ENCODE measurements at places on chromosomes 6 and 20.

DNA sequence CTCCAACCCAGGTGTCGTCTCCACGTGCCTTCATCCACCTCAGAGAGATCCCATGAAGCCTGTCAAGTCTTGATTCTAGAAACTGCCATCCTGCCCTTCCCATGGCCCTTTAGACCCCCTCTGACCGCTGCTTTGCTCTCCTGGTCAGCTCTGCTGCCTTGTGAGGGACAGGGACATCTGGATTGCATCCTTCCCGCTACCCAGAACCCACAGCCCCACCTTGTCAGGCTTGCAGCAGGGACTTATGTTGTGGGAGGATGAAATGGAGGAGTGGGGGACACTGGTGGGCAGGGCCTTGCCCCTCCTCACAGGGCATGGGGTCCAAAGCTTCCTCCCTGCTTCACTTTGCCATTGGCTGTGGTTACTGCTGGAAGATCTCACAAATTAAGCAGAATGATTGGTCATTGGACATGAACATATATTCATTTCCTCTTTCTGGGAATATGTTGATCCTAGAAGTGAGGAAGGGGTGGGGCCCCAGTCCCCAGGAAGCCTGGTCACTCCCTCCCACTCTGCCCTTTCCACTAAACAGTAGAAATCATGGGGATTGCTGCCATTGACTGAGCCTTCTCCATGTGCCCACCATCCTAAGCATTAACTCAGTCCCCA is 4.5 kb downstream of the GLP1R start:
- no peak for DNase-seq

DNA sequence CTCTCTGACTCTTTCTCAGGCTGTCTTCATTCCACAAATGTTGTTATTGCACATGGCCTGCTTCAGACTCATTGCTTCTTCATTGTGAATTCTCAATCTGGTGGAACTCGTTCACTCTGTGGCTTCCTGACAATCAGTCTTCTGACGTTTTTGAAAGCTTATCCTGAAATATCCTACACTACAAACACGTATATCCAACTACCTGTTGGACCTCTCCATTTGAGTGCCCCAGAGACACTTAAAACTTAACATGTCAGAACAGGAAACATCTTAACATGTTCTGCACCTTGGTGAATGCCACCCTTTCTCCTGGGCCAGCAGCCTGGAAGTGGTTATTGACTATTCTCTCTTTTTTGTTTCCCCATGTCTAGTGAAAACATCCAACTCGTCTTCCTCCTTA is 50.8 kb downstream of the AIG1 start:
- no peak for DNase-seq

DNA sequence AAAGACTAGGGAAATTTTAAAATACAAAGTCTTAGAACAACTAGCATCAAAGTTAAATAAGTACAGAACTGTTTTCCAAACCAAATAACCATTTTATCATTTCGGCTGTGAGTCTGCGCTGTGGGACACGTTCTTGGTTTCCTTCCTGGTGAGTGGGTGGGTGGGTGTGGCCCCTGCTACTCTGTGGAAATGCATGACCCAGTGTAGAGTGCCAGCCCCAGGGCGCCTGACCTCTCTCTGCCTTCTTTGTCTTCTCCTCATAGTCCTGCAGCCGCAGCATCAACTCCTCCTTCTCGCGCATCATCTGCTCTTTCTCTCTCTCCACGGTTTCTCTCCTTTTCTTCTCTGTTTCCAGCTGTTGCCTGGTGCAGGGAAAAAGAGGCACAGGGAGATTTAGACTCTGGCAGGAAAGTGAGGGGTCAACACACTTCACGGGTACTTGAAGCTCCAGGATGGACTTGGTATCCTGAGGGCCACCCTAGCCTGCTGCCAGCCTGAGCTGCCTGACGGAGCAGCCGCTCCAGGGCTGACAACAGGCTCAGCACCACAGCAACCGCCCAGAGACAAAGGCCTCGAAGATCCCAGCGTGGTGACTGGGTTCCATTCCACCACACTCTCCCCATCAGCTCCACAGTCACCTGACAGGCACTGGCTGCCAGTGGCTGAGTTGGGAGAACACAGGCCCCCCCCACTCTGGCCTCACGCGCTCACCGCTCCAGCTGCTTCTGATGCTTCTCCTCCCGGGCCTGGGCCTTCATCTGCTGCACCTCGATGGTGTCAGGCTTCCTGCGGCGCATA is 48.4 kb downstream of the EZR start:
- DNase-seq = no peak

DNA sequence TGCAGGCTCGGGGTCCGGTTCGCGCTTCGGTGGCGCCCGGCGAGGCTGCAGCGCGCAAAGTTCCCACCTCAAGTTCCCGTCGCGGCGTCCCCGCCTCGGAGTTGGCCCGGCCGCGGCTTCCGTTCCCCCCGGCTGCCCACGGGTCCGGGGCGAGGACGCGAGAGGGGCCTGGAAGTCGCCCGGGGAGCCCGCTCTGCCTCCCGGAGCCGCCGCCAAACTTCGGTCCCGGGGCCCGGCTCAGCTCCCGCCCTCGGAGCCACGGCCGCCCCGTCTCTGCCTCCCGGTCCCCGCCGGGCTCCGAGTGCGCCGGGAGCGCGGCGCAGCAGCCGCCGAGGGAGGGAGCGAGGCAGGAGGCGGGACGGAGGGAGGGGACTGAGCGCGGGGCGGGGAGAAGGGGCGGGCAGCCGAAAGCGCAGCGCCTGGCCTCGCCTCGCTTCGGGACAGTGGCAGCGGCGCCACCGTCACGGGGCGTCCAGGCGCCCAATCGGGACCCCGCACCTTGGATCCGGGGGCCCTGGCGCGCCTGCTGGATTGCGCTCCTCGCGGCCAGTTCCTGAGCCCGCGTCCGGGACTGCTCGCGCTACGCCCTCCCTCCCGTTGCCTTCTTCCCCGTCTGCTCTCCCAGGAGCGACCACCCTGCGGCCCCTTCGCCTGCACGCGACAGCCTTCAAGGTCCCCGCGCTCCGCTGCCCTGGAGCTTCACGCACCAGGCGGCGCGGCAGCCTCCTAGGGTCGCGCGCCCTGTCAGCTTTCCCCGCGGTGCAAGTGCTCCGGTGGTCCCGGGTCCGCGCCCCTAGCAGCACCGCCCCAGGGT is at the start of gene KCNG1:
Gene KCNG1 (minus strand): TSS at position 305 of the 814 bp plus-strand sequence. CDS start 12,769 bp downstream, outside the sequence.
- DNase-seq = peak; percentile 95

- no peak for DNase-seq
Measured at GRCh38 chr6:30611150-30611855, 5.7 kb downstream of the PPP1R10 start.

- DNase-seq = no peak
Measured at GRCh38 chr6:137570393-137570792, 76.2 kb upstream of the OLIG3 start.

DNA sequence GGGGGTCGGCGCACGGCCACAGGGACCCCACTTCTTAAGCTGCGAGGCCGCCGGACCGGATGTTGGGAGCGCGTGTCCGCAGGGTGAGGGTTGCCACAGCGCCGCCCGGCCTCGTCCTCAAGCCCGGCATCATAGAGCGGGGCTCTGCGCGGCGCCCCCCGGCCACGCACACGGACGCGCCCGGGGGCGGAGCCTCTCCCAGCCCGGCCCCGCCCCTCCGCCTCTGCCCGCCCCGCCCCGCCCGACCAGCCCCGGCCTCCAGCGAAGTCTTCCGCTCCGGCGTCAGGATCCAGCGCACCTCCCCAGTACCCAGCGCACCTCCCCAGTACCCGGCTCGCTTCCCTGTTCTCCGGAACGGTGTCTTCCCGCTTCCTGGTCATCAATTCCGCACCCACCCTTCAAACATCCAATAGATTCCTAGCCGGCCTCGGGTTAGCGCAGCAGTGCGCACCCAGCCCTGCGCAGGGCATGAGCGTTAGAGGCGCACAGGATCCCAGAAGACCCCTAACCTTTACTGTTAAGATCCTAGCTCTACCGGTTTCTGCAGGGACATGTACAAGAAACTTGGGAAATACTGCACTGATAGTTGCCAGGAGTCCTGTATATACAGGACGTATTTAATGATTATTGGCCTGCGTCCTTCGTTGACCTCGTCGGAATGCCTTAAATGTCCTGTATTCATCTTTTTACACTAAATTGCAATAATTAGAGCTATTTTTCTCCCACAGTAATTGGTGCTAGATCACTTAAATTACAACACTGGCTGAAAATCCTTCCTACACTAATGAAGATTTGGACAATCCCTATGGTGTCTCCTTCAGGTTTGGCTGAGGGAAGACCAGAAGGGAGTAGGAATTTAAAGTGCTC is 535 bp upstream of the DNAAF9 start:
- peak; percentile 74 for DNase-seq

GRCh38 chr6:71033171-71033570 is 76.3 kb upstream of the B3GAT2 start:
- DNase-seq = no peak

- no peak for DNase-seq
Measured at GRCh38 chr6:26270486-26270861, 94.5 kb upstream of the BTN3A2 start.

DNA sequence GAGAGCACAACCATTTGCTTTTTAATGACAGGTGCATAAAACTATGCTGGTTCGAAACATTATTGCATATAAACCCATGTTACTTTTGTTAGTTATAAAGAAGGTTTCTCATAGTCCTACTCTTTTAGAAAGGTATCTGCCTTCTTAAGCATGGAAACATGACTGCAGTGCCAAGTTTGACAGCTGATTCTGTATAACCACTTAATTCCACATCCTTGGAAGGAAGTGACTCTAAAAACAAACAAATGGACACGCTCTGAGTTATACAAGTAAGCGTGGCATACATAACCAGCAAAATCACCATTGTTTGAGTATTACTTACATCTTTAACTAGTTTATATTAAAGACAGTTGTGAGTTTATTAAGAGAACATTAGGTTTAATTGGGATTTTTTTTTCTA is 125.0 kb upstream of the HDGFL1 start:
- DNase-seq = peak; percentile 93

- DNase-seq = peak; percentile 75
Measured at GRCh38 chr6:24425091-24425490, 22.4 kb downstream of the MRS2 start.

DNA sequence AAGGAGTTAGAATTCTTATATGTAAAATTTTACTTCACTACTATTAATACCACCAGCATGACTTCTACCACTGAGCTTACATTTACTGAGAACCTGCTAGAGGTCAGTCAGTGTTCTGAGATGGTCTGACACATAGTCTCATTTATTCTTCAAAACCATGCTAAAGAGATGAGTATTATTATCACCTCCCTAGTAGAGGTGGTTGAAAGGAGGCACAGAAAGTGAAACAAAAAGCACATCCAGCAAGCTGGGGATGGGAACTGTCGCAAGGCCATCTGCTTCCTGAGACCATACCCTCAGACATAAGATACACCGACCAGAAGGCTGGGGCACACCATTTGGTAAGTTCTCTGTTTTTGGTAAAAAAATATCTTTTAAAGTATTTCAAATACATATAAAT is 137.7 kb downstream of the INSM1 start:
- no peak for DNase-seq

DNA sequence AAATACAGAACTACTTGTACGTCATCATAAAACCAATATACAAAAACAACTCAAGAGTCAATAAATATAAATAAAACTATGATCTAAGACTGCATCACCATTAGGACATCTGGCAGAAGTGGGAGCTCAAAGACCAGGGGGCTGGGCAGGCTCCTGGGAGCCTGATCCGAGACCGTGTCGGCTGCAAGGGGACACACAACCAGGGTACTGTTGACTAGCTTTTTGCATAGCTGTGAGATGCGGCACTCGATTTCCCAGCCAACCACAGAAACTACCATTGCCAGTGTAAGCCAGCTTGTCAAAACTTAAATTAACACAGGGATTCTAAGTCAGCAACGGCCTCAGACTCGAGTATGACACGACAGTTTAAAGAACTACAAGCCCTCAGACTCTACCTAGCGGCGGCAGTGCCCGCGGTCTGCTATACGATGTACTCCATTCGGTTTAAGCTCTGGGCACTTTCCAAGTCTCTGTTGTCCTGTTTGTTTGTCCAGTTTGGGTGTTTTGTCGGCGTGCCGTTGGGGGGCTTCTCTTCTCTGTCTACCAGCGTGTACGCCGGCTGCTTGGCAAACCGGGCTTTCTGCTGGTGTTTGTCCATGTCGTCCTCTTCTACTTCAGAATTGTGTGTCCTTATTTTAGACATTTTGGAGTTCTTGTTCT is 34.6 kb downstream of the JAG1 start:
- DNase-seq = no peak

- no peak for DNase-seq
Measured at GRCh38 chr20:45621593-45621992, 7.9 kb upstream of the WFDC10A start.

GRCh38 chr6:80528115-80528514 is 421.6 kb downstream of the BCKDHB start:
- DNase-seq = no peak

- peak; percentile 83 for DNase-seq
Measured at GRCh38 chr20:2626853-2627541, 25.4 kb upstream of the NOP56 start.

- DNase-seq = peak; percentile 74
Measured at GRCh38 chr6:48101290-48101689, 9.7 kb downstream of the PTCHD4 start.

- no peak for DNase-seq
Measured at GRCh38 chr20:48339986-48340882, 487.6 kb downstream of the PREX1 start.

- DNase-seq = no peak
Measured at GRCh38 chr6:136763255-136763654, 29.0 kb downstream of the MAP3K5 start.

DNA sequence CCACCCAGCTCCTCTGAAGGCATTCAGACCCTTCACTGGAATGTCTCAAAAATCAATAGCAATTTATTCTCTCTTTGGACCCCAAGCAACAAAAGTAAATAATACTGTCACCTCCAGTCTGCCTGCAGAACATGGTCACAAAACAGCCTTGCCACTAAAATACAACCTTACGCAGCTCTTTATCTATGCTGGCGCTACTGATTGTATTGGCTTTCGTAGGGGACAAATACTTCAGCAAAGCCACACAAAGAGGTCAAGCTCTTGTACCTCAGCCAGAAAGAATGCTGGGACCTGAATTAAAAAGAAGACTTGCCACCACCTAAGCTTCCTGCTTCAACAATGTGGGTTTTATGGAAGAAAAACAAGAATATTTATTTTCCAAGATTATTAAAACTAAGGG is 57.2 kb downstream of the PRKN start:
- DNase-seq = no peak

GRCh38 chr6:106347219-106347618 is 13.3 kb upstream of the CRYBG1 start:
- DNase-seq = no peak

- no peak for DNase-seq
Measured at GRCh38 chr20:61217848-61218247, 34.2 kb upstream of the CDH4 start.

GRCh38 chr20:21804802-21805201 is 99.3 kb downstream of the PAX1 start:
- no peak for DNase-seq

- peak; percentile 10 for DNase-seq
Measured at GRCh38 chr6:154921482-154921881, 73.6 kb upstream of the TIAM2 start.

DNA sequence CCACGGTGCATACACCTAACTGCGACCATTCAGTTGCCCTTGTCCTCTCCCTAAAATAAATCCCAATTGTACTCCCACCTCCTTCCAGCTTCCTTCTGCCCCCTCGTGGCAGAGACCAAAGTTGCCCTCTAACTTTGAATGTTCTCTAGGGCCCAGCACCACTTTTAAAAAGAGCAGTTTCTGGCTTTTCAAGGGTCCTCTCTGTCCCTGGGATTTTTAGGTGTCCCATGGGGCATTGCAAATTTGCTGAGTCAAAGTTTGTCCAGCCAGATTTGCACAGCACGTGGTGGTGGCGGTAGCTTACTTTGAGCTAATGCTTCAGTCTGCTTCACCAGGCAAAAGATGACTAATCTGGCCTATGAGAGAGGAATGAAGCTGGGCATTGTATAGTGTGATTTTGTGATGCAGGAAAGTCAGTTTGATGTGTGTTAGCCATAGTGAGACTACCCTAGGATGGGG is 100.2 kb downstream of the PERP start:
- DNase-seq = peak; percentile 57
